ENCODE measurements at places on chromosomes 5 and 9.

DNA sequence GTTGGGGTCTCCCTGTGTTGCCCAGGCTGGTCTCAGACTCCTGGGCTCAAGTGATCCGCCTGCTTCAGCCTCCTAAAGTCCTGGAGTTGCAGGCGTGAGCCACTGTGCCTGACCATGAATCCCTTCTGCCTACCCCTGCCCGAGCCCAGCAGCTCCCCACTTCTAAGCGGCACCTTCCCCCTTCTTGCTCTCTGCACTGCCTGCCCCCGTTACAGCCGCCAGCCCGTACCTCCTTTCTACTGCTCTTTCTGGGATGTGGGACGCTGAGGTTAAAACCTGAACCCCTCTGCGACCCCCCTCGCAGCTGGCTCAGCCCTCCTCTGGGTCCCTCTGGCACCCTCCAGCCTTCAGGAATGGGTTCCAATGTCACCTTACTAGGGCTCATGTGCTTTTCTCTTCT lies 249.6 kb downstream of the PBX3 start:
- DNase-seq = no peak

DNA sequence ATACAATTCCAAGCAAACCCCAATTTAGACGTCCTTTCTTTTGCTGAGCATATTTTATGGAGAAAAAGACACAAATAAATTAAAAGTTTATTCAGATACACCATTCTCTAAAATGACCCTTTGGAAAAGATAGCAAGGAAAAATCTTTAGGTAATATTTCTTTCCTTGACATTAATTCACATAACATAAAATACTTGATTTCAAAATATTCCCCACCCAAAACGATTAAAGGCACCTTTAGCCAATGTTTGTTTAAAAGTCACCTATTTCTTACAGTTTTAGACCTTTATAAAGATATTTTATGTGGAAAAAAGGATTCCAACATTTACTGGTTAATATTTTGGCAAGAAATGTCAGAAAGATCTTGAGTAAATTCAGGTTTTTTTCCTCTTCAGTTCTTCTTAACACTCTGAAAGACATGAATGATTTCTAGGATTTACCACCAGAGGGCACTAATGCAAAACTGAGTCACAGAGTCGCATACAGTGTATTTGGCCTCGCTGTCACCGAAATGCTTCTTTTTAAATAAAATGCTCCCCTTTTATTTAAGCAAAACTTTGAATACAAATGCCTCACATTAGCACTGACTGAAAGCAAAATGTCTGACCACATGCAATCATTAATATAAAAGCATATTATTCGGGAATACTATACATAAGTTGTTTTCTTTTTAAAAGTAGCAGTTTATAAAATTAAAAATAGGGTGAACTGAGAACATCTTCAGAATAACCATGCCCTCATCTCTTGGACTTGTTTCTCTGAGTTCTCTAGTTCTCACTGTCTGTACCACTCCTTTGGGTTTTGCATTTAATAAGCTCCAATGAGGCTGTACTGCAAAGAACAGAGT lies 122.5 kb downstream of the SLC1A3 start:
- DNase-seq = no peak

DNA sequence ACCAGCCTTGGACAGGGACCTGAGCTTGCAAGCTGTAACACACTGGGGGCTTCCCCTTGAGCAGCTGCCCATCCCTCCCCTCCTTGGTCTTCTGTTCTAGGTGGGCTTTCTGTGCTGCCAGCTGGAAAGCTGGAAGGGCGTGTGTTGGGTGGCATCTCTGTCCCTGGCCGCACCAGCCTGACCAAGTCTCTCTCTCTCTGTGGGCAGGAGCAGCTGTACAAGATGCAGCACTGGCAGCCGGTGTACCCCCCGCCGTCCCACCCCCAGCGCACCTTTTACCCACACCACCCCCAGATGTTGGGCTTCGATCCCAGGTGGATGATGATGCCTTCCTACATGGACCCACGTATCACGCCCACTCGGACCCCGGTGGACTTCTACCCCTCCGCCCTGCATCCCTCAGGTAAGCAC lies 32.1 kb upstream of the POMT1 start:
- DNase-seq = peak; percentile 59

- no peak for DNase-seq
Measured at GRCh38 chr5:79802406-79802805, 112.8 kb downstream of the CMYA5 start.

DNA sequence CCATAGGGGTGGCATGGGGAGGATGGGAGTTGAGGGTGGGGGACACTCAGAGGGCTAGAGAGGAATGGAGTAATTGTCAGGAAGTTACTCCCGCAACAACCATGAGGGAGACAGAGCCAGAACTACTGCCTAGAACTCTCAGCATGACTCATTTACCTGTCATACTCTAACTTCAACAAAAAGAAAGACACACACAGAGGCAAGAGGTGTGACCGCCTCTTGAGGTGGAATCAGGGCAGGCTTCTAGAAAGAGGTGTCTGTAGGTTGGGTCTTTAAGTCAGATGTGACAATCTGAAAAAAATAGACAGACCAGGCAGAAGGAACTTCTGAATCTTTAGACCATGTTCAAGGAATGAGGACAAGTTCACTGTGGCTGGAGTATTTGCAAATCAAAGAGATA lies 73.4 kb downstream of the GABBR2 start:
- no peak for DNase-seq

Data from activated effector memory CD4-positive, alpha-beta T cell treated with anti-CD3 and anti-CD28 coated beads, Interleukin-2, amount 50 U/mL, for 16 hours (primary cell).